ENCODE measurements at places on chromosomes 13 and 19. TPM values are rescaled to one million over a fixed set of nuclear protein-coding genes. Genes with fewer than 3 reads are reported as not detected.
A peak's percentile ranks its signal among the peaks of the same experiment; 100 is the strongest.

DNA sequence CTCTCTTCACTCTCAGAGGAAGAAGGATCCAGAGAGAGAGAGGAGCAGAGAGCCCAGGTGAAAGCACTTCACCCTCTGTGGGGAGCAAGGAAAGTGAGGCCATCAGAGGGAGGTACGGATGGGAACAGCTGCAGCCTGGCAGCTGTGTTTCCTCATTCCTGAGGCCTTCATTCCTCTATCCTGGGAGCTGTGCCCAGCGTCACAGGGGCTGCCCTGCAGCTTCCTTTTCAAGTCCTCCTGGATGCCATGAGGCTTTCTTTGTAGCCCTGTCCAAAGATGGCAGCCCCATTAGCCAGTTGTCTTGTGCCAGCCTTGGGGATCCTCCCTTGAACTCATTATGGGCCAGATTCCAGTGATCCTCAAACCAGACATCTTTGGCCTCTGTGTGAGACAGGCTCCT is 76.8 kb upstream of the PCDH8 start:
- DNase-seq: no peak

- DNase-seq: no peak
Measured at GRCh38 chr19:13902993-13903555, 2.8 kb downstream of the BRME1 start.

DNA sequence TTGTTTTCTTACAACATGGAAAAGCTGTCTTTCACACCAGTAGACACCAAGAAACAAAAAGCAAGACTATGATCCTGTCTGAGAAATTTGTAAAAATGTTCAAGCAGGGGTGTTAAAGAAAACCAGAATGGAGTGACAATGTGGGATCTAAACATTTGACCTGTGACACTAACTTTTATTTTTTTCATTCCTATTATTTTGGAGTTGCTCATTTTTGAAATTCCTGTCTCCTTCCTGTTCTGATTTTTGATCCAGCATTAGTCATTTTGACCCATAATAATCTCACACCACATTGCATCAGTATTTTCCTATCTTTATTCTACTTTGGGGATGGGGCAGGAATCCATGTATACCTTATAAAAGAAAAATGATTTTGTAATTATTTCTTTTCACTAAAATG is 164.2 kb downstream of the DLEU7 start:
- no peak for DNase-seq

DNA sequence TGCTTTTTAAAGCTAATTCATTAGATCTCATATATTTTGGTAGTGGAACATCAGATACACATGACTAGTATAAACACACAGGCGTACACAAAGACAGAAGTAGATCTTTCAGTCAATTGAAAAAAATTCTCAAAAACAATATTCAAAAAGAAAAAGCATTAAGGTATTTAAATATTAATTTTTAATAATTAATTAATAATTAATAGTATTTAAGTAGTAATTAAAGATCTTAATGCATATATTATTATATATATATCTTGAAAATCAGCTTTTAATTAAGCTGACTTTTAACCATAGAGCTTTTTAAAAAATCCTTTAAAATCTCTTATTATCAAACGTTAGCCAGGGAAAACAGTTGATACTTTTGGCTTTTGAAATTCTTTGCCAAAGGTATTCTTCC is 489.4 kb upstream of the PCDH20 start:
- DNase-seq: no peak

GRCh38 chr13:40261336-40261735 is 405.1 kb downstream of the FOXO1 start:
- no peak for DNase-seq

Gene ZNF430
- 12.0 TPM for polyA plus RNA-seq

GRCh38 chr19:40768869-40769268 is 6.5 kb upstream of the MIA start:
- no peak for DNase-seq

DNA sequence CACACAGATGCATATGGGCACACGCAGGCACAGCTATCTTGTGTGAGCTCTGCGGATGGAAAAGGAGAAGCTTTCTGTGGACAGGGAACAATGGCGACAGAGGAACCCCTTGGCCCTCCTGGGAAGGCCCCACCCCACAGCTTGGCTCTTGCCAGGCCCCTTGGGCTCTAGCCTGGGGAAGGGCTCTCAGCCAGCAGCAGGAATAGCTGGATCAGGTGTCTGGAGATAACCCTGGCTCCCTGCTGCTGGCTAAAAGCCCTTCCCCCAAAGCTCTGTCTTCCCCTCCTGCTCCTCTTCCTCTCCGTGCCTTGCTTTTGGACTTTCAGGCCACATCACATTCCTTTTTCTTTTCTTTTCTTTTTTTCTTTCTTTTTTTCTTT is 24.3 kb downstream of the CEBPA start:
- no peak for DNase-seq

Gene CCNE1
- polyA plus RNA-seq: 8.5 TPM

GRCh38 chr13:20118268-20119140 is 42.3 kb downstream of the GJA3 start:
- no peak for DNase-seq

DNA sequence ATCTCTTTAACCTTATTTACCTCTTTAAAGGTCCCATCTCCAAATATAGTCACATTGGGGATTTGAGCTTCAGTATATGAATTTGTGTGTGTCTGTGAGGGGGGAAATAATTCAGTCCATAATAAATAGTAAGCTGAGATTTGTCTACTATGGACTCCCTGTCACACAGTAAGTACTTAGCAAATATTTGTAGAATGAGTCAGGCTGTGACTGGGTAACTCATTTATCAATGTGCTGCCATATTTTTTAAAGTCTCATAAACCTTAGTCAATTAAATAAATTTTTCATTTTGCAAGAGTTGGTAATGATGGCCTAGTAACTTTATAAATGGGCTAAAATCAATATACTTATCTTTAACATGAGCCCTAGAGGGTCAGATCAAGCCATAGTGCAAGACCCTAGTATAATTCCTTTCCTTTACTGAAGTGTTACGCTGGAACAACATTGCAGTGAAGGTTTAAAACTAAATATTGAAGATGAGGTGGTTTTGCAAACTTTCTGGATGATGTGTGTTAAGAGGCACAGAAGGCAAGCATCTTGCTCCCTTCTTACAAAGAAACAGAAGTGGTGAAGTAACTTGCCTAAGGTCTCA is 305.1 kb downstream of the KCNRG start:
- no peak for DNase-seq

DNA sequence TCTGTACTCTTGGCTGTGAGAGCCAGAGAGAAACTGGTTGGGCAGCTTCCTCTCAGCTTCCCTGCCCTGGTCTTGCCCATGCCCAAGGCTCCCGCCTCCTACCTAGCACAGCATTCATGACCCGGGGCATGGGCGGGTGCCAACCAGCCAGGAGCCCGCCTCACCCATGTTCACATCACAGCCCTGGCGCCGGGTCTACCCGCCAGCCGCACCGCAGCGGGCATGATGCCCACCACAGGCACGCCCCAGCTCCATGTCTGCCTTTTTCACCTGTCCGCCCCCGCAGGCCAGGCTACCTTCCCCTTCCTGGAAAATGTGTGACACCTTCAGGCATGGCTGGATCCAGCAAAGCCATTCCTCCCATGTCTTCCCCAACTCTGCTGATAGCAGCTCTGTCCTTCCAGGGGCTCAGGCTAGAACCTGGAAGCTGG is 42.1 kb downstream of the PTPRS start:
- no peak for DNase-seq

DNA sequence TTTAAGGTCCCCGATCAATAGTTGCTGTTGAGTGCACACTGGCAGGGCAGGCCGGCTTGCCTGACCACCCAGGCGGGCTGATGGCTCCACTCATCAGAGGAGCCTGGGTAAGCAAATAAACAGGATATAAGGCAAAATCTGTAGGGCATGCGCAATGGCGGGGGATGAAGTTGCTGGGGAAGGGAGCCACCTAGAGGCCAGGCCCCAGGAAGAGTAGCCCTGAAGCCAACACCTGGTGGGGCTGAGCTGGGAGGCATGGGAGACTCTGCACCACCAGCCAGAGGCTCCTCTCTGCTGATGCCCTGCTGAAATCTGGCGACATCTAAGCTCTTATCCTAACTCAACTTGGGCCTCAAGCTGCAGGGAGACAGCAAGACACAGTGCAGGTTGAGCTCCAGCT is 324.3 kb downstream of the ZNF536 start:
- no peak for DNase-seq

GRCh38 chr13:41680900-41681299 is 223.6 kb downstream of the RGCC start:
- DNase-seq: no peak

DNA sequence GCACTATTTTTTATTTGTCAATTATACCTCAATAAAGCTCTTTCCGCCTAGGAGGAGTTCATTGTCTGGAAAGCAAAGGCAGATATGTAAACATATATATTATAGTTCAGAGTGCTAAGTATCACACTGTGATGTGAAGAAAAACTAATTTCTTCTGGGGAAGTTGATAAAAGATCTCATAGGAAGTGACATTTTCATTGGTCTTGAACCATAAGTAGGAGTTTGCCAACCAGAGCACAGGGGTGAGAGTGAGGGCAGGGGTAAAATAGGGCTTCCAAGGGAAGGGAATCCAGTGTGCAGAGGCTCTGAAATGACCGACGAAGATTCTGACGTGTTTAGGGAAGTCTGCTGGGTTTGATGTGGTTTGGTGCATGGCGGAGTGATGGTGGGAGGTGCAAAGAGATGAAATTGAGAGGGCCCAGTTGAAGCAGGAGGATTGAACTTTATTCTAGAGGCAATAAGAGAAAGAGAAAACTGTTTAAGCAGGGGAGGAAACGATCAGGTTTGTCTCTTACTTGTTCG is 780 bp upstream of the GTF2F2 start:
- peak; percentile 23 for DNase-seq

GRCh38 chr13:40270726-40271125 is 395.7 kb downstream of the FOXO1 start:
- no peak for DNase-seq

DNA sequence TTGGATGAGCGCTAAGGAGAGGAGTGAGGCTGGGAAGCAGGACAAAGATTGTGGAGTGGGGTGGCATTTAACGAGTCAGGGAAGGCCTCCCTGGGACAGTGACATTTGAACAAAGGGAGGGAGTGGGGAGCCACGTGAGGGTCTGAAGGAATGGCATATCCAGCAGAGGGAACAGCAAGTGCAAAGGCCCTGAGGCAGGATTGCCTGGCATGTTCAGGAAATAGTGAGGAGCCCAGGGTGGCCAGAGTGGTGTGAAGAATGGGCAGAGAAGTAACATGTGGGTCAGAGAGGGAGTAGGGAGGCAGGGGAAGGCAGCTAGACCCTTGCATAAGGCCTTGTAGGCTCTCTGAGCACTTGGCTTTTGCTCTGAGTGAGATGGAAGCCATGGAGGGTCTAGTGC is 14.9 kb upstream of the PVR start:
- no peak for DNase-seq

DNA sequence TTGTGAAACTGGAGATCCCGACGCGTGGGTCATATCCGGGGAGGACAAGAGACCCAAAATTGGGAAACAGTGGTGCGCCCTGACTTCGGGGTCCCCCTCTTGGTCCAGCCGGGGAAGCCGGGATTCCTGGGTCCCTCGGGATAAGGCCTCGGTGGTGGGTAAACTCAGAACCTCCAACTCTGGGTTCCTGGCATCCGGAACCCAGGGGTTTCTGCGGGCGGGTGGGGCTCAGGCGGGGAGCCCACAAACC is 688 bp downstream of the ZFP36 start:
- no peak for DNase-seq

Gene GJB2
- 4.7 TPM for polyA plus RNA-seq

DNA sequence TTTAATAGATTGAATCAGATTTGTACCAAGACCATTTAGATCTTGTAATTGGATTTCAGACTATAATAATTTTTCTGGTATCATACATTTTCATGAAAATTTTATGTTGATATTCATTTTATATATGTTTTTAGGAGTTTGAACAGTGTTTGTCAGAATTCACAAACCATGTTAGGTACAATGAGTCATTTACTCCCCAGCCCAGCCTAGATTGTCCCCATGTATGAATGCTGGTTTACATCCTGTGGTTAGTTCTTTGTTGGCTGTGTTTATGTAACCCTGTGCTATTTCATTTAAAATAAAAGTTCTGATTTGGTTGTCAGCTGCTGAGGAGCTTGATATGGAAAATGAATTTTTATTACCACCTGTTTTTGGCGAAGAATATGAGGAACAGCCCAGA is 96.7 kb downstream of the GJA3 start:
- no peak for DNase-seq

Gene C5AR2
- 0.35 TPM for polyA plus RNA-seq

- no peak for DNase-seq
Measured at GRCh38 chr19:17074634-17075034, 618 bp downstream of the HAUS8 start.

Gene PRR36
- 4.2 TPM for polyA plus RNA-seq

DNA sequence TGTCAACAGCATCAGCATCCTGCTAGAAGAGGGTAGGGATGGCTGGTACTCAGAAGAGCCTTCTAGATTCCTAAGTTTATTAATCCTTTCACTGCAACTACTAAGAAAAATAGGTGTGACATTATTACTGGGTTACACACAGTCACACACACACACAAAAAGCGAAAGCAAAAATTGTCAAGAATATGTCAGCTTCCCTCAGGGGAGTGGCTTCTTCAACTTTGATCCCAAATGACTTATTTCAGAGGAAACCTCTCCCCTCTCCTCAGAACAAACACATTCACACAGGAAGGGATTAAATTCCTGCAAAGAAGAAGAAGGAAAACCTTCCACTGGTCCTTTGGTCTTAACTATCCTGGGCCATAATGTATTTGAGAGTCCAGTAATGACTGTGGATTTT is 20.1 kb upstream of the IGFL1 start:
- DNase-seq: no peak

Gene SIAH3
- polyA plus RNA-seq: 0.85 TPM

Gene DCLK1
- polyA plus RNA-seq: 4.4 TPM

DNA sequence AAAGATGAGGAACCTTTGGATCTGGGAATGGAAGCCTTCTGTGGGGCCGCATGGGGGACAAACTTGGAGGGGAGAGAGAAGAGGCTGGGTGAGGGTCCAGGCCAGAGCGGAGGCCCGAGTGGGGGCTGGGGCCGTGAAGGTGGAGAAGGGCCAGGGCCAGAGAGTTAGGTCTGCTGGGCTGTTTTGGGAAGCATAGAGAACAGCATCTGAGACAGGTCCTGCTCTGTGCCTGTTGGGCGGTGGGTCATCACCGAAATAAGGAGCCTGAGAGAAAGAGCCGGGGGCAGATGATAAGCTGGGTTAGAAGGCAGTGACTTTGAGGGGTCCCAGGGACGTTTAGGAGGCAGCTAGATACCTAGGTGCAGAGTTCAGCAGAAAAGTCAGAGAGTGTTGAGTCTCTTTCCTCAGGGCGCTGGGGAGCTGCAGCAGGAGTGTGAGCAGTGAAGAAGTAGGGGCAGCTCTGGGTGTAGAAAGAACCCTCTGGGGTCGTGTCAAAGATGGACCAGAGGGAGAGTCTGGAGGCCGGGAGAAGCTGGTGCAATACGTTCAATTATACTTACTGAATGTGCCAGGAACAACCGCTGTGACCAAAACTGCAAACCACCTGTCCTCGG is 2.7 kb downstream of the SPACA6 start:
- no peak for DNase-seq

DNA sequence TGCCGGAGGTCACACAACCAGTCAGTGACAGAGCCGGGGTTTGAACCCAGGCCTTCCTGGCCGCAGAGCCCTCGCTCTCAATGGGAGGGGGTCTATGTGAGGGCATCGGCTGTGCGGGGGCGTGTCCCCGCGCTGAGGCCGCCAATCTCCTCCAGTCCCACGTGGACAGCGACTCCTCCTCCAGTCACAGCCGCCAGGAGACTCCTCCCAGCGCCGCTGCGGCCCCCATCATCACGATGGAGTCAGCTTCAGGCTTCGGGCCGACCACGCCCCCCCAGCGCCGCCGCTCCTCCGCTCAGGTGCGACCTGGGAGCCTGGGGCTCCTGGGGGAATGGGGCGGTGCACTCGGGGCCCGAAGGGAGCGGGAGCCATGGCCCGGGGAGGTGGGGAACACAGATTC is 6.0 kb downstream of the SPRED3 start:
- no peak for DNase-seq

GRCh38 chr19:34936184-34936583 is 9.5 kb downstream of the ZNF30 start:
- no peak for DNase-seq
